ENCODE measurements at places on chromosomes 2 and 18. TPM values are rescaled to one million over a fixed set of nuclear protein-coding genes. Genes with fewer than 3 reads are reported as not detected.

Gene HDHD2
- 7.3 TPM for total RNA-seq

GRCh38 chr2:72694715-72695496 lies 130.9 kb downstream of the EXOC6B start:
- DNase-seq = no peak

DNA sequence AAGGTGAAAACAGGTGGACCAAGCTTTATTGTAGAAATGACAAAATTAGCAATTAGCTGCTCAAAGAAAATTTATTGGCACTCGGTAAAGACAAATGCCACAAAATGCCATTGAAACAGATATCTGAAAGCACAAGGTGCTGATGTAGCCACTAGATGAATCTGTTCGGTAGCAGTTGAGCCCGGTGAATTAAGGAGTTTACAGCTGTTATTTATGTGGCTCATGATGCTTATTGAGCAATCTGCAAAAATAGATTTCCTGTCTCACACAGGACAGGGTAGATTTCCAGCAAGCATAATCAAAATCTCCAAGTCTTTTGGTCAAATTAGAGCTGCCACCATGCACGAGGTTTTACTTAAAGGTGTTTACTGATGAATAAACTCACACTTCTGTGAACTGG lies 182.2 kb downstream of the PPP1R1C start:
- DNase-seq = no peak

GRCh38 chr18:46051731-46052461 lies 20.2 kb downstream of the PSTPIP2 start:
- no peak for DNase-seq

DNA sequence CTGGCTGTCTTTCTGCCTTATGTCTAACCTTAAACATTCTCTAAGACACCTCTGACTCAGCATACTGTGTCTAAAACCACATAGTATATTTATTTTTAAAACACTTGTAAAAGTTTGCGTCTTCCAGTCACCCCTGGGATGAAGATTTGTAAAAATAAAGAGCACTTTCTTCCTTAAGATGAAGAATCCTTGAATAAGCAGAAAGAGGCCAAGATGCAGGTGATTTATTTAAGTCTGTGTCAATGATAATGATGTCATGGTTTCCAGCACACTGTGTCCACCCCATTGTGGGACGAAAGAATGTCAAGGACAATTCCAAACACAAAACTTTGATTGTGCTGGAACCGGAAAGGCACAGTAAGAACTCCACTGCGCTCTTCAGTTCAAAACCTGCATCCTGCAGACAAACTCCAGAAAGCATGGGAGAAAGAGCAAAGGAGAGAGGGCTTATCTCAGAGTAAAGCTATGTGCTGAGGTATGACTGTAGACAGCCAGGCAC lies 92.9 kb downstream of the ZEB2 start:
- DNase-seq = no peak

GRCh38 chr2:127986548-127987079 lies 41.2 kb downstream of the SAP130 start:
- no peak for DNase-seq

Gene GCG
- not detected for total RNA-seq

Gene RUFY4
- 0.78 TPM for total RNA-seq

GRCh38 chr2:12396699-12397098 lies 320.0 kb upstream of the TRIB2 start:
- DNase-seq = no peak

DNA sequence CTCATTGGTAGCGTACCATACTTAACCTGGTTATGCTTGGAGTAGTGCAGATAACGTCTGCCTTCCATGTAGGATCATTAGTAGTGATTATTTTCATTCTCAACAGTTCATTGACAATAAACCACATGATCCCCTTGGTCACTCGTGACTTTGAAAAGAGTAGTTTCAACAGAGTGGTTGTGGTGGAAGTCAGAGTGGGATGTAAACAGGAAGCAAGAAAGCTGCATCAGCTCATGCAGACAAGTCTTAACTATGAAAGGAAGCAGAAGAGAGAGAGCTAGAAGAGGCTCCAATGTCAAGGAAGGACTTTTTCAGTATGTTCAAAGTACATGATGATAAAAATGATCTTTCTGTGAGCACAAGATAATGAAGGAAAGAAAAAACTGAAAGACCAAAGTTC lies 287.4 kb downstream of the MBD2 start:
- DNase-seq = no peak

Gene CCDC74A
- 0.50 TPM for total RNA-seq

DNA sequence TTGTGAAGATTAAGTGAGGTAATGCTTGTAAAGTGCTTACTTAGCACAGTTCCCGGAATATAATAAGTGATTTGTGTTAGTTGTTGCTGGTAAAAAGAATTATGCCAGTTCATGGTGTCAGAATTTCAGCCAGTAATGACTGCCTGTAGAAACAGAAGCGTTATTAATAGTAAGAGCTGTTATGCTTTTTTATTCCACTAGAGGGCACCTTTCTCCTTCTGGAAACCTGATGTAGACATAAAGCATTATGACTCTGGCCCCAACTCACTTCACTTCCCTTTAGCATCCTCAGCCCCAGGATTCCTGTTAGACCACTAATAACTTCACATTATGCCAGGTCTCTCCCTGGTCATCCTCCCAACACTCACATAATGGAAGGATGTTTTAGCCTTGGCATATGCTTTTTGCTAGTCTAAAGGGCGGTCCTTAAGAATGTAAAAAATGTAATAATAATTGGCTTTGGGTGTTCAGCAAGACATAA lies 34.9 kb downstream of the C18orf54 start:
- no peak for DNase-seq

- DNase-seq = no peak
Observed at GRCh38 chr2:118800736-118801135, 46.7 kb downstream of the EN1 start.

Gene GALNT14
- total RNA-seq = not detected

DNA sequence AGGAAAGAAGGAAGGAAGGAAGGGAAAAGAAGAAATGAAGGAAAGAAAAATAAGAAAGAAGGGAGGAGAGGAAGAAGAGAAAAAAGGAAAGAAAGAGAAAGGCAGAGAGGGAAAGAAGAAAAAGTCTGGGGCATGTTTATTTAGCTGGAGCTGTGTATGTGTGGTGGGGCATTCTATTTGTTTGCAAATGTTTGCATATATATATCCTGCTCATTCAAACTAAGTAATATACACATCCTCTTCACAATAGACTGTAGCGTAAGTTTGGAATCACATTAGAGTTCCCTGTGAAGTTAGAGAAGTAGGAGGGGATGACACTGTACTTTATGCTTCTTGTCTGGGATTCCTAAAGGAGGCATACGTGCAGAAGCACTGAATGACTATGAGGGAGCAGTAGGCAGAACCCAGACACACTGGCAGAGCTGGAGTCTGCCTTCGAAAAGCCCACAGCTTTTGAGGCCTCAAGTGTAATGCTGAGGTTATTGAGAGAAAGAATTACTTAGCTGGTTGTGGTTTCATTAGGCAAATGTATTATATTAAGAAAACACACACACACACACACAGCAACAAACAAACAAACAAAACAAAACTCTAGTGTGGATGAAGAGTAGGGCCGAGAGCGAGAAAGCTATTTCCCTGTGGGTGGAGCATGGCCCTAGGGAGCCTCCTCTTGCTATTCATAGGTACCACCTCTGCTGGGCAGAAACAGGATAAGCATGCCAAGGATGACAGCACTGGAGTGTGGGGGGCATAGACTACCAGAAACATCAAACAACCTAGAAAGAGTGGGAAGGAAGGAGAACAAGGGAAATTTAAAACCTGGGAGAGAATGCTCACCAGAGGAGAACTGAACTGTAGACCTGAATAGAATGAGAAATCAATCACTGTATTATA lies 905.1 kb upstream of the NXPH2 start:
- no peak for DNase-seq

- DNase-seq = no peak
Observed at GRCh38 chr2:78263571-78263970, 741.4 kb upstream of the LRRTM4 start.

GRCh38 chr2:96145848-96146152 lies 560 bp upstream of the DUSP2 start:
- no peak for DNase-seq

Gene GDF7
- 0.14 TPM for total RNA-seq

- DNase-seq = no peak
Observed at GRCh38 chr2:215356948-215357461, 45.1 kb downstream of the ATIC start.

Measured in CD4-positive, alpha-beta T cell (primary cell).